Naive thymus-derived CD4-positive, alpha-beta T cell (primary cell): ENCODE measurements at places on chromosomes 1 and 21.

- DNase-seq, result no peak
Measured at GRCh38 chr1:30929944-30930525, 21.5 kb upstream of the SDC3 start.

GRCh38 chr1:73820843-73821242, 377.1 kb downstream of the LRRIQ3 start:
- no peak for DNase-seq

GRCh38 chr1:4709641-4710040, 55.2 kb downstream of the AJAP1 start:
- no peak for DNase-seq

- DNase-seq, result no peak
Measured at GRCh38 chr1:152739841-152740240, 18.0 kb upstream of the KPRP start.

DNA sequence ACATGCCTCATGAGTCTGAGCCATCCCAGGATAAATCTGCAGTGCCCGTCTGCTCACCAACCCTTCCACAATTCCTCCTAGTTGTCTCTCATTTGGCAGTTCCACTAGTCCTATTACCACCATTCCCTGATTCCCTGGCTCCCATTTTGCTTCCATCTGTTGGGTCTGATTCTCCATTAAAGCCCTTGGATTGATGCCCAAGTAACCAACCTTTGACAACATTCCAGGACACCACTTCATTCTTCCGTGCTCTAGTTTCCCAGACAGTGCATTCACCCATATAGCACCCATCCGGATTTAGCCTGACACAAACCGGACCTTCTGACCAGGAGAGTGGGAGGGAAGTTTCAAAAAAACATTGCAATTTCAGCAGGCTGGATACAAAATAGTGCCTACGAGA, 189.4 kb upstream of the PALMD start:
- DNase-seq, result no peak

GRCh38 chr1:32695098-32695904, 7.3 kb downstream of the SYNC start:
- no peak for DNase-seq

- no peak for DNase-seq
Measured at GRCh38 chr1:40036574-40036973, 4.0 kb upstream of the CAP1 start.

- no peak for DNase-seq
Measured at GRCh38 chr21:43829575-43830119, 35.4 kb upstream of the AGPAT3 start.

GRCh38 chr1:109370712-109371340, 26.9 kb downstream of the SORT1 start:
- DNase-seq, result no peak

- DNase-seq, result no peak
Measured at GRCh38 chr1:33641104-33641830, 168.8 kb downstream of the ZSCAN20 start.

DNA sequence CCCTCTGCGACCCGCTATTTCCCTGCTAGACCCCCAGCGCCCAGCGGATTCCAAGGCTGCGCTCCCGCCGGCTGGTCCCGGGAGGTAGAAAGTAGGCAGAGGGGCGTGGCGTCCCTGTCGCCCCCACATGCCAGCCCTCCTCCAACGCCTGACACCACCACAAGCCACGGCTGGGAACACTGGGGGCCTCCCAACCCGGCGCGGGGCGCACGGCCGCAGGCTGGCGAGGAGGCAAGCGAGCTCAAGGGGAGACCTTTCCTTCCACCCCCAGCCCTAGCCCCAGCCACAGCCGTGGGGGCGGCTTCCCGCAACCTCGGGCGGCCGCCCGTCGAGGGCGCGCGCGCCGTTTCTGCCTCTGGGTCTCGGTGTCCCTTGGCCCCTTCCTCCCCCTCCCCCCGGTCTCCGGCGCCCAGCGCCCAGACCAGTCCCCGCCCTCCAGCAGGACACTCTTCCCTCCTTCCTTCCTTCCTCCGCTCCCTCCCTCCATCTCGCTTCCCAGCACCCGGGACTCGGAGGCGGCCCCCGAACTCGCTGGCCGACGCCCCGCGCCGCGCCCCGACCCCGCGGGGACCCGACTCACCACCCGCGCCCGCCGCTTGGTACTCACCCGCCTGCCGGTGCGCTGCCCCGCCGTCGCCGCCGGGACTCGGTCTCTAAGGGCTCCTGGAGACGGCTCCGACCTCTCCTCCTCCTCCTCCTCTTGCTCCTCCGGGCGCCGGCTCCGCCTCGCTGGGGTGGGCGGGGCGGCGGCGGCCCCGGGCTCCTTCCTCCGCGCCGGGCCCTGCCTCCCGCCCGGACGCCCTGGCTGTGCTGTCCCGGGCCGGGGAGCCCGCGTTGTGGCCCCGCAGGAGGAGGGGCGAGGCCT, at the start of gene GNG12:
Gene GNG12, minus strand, starts transcription at position 731 of the 865 bp plus-strand sequence. CDS start 125,781 bp downstream, outside the sequence.
- DNase-seq, result no peak

- DNase-seq, result no peak
Measured at GRCh38 chr1:189607477-189608096, 870.1 kb downstream of the BRINP3 start.

- no peak for DNase-seq
Measured at GRCh38 chr1:177181280-177181630, 10.5 kb downstream of the BRINP2 start.

GRCh38 chr1:243842161-243842560, 7.9 kb downstream of the AKT3 start:
- DNase-seq, result no peak

DNA sequence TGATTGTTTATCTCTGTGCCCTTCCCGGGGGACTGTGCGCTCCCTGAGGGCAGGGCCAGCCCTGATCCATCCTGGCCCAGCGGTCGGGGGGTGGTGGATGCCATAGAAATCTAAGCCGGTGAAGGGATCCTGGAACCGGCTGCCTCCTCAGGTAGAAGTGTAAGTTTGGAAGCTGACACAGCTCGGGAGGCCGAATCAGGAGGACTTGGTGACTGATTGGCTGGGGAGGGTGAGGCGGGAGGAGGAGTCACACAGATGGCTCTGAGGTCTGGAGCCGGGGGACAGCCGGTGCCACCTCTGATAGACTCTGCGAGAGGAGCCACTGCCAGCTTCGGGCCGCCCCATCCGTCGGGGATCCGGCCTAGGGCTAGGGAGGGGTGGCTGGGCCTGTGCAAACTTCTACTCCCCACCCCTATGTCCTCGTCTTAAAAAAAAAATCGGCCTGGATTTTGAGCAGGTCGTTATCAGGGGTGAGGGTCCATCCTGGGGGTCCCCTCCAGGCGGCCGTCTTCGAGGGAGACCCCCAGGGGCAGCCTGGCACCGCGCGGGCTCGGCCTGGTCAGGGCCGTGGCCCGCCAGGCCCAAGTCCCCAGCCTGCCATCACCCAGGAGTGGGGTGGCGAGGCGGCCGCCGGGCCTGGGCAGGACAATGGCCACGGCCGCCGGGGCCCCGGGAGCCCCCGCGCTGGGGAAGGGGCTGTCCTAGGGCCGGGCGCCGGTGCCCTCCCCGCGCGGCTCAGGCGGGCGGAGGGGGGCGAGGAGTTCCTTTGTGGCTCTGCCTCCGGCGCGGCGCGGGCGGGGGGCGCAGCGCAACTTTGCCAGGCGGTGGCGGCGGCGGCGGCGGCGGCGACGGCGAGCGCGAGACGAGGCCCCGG, 708 bp upstream of the ZNF362 start:
- peak; percentile 44 for DNase-seq

DNA sequence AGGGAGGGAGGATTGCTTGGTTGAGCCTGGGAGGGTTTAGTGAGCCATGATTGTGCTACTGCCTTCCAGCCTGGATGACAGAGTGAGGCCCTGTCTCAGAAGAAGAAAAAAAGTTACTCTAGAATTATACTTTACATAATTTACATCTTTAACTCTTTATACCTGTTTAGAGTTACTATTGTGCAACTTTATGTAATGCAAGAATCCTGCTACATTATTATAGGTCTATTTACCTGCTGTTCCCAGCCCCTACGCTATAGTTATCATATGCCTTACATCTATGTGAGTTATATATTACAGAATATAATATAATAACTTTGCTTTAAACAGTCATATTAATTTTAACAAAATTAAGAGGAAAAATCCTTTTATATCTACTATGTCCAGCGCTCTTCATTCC, 14.3 kb downstream of the SDHB start:
- DNase-seq, result no peak
